ENCODE measurements at places on chromosomes 7 and 10.

- no peak for DNase-seq
Measured at GRCh38 chr7:46478046-46478445, 557.0 kb upstream of the IGFBP3 start.

DNA sequence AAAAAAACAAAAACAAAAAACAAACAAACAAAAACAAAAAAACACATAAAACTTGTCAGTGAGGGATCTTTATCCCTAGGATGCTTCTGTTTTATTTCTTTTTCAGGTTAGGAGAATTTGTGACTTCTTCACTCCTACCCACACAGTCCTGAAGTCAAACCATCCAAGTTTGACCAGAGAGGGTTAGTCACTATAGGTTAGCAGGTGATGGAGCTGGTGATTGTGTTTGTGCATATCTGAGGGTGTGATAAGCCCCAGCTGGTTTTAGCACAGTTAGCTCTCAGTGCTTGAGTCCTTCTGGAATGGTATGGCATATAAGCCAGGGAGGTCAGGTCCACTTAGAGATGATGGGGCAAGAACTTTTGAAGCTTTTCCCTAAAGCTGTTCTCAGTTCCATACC is 11.8 kb upstream of the IKZF1 start:
- DNase-seq, result no peak

DNA sequence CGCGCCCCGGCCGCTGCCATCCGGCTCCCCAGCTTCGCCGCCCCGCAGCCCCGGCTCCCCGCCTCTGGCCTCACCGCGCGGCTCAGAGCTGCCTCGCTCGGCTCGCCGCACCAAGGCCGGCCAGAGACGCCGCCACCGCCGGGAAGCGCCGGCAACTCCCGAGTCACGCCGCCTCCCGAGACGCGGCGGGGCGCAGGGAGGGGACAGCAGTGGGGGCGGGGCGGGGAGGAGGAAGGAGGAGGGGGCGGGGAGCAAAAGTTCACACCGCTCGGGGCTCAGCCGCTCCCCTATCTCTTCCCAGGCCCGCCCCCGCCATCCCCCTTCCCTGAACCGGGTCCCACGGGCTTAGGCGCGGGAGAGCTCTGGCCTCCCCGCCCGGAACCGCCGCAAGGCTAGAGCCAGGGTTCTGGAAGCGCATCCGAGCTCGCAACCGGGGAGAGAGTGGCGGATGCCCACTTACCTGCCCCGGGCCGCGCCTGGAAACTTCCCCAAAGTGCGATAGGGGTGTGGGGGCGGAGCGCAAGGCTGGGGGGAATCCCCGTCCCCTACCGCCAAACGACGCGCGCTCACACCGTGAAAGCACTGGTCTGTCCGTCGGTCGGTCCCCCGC is 1.0 kb downstream of the CHST15 start:
- peak; percentile 85 for DNase-seq

- peak; percentile 70 for DNase-seq
Measured at GRCh38 chr10:104614245-104614831, 26.8 kb upstream of the SORCS3 start.

DNA sequence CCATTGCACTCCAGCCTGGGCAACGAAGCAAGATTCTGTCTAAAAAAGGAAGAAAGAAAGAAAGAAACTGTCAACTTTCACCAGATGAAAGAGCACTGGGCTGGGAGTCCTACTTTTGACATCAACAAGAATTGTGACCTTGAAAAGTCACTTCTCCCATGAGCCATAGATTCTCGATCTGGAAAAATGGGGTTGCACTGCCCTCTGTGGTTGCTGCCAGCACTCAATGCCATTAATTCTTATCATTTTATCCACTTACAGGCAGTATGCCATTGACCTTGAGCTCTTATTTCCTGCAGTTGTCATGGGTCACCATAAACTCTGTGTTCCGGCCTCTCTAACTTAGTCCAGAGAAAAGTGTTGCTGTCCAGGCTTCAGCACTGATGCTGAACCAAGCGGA is 137.2 kb downstream of the NOC3L start:
- no peak for DNase-seq

DNA sequence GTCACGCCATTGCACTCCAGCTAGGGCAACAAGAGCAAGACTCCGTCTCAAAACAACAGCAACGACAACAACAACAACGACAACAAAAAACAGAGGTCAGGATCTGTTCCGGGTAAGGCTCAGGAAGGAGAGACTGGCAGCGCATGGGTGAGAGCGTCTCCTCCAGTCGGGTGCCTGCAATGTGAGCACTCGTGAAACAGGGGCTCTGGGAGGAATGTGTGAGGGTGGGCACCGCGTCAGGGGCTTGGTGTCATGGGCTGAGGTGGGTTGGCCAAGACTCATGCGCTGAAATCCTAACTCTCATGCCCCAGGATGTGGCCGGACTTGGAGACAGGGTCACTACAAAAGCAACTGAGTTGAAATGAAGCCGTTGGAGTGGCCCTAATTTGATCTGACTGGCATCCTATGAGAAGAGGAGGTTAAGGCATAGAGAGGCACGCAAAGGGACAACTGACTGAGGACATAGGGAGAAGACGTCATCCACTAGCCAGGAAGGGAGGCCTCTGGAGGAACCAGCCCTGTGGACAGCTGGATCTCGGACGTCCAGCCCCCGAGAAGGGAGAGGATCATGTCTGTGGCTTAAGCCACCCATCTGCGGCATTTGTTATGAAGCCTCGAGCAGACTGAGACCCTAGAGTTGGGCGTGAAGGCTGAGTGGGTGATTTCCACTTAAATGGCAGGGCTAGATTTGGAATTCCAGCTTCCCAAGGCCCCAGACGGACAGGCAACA is 241.5 kb upstream of the PITRM1 start:
- no peak for DNase-seq

- DNase-seq, result peak; percentile 31
Measured at GRCh38 chr7:117157241-117158209, 165.3 kb downstream of the WNT2 start.

DNA sequence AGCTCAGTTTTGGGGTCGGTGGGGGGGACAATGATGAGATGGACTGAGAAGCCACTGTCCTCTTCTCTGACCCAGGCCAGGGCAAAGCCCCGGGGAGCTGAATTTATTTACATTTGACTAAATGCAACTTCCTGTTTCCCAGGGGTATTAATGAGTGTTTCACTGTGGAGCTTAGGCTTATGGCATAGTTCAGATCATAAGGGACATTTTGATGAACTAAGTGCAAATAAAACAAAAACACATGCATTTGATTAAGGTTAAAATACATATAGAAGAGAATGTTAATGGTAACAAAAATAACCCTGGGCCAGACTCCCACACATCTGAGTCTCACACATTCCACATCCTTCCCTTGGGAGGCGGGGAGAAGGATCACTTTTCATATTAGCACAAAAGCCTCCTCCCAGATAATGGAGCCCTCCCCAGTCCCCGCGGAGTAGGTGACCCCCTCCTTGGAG is 320.6 kb downstream of the FRMD4A start:
- DNase-seq, result peak; percentile 34

GRCh38 chr7:75951506-75951905 is 36.6 kb downstream of the POR start:
- no peak for DNase-seq

- no peak for DNase-seq
Measured at GRCh38 chr10:119252051-119252465, 44.7 kb downstream of the GRK5 start.

DNA sequence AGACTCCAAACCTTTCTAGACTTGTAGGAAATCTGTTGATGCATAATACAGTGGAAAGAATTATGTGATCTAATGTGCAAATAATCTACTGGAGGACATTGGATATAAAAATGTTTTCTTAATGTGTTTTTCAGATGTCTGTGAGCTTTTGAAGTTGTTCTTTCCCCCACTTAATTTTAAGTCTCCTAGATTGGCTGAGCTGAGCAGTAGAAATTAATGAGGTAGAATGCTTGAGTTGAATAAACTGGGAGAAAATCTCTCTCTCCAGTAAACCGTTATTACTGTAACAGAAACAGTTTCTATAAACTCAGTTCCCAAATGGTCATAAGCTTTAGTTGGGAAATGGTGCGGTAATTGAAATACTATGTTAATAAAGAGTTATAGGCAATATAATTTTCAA is 15.7 kb downstream of the CSGALNACT2 start:
- DNase-seq, result no peak

GRCh38 chr7:34096777-34097176 is 191.4 kb downstream of the BMPER start:
- peak; percentile 26 for DNase-seq

DNA sequence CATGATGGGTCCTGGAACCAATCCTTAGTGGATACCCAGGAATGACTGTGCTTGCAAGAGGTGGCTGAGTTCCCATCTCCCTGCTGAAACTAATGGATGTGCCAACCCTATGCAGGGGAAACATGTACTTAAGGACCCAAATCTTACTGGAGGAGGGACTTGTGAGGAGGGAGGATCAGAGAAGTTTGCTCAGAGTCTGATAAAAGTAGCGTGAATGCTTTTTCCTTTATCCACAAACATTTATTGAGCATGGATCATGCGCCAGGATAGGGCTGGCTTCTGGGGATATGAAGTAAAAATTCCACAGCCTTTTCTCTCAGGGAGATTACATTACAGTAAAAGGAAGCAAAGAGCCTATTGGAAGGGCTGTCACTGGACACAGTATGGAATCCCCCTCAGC is 358.5 kb downstream of the RPS24 start:
- no peak for DNase-seq

DNA sequence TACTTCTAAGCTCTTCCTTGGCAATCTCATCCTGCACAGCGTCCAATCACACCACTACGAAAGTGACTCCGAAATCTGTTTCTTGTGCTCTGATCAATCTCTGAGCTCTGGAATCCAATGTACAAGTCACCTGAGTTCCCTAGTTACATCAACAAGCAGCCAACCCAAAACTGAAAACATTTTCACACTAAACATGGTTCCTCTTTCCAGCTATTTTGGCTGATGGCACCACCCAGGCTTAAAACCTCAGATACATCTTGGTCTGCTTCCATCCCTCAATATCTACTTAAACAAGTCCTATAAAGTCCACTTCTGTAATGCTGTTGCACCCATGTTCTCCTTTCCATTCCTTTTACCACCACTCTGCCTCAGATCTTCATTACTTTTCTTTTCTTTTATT is 3.6 kb downstream of the BLOC1S2 start:
- DNase-seq, result no peak

GRCh38 chr10:95517536-95518454 is 43.4 kb downstream of the SORBS1 start:
- no peak for DNase-seq

- no peak for DNase-seq
Measured at GRCh38 chr7:149686011-149686410, 87.4 kb downstream of the ZNF467 start.

Measured in iPS-NIHi11 (cell line).